ENCODE measurements at places on chromosomes 12 and 14.

GRCh38 chr12:104652910-104653309 lies 196.2 kb downstream of the CHST11 start:
- DNase-seq: no peak

- no peak for DNase-seq
Measured at GRCh38 chr14:77918448-77918847, 118.5 kb downstream of the ADCK1 start.

- DNase-seq: no peak
Measured at GRCh38 chr14:91333650-91334039, 84.0 kb downstream of the CCDC88C start.

- DNase-seq: no peak
Measured at GRCh38 chr12:65925626-65926025, 101.3 kb downstream of the HMGA2 start.

DNA sequence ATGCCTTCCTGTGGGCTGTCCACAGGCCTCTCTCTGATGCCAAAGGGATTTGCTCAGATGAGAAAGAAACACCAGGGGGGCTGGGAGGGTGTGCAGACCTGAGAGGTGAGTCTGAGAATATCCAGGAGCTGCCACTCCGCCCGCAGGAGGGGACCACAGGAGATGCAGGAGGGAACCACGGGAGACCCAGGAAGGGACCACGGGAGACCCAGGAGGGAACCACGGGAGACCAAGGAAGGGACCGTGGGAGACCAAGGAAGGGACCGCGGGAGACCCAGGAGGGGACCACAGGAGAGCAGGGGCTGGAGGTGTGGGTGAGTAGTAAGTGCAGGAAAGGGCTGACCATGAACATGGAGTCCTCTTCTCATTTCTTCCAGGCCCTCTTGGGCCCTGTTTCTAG lies 74.6 kb upstream of the SFSWAP start:
- DNase-seq: no peak

GRCh38 chr14:95006051-95006450 lies 151.3 kb downstream of the DICER1 start:
- no peak for DNase-seq
